ENCODE measurements at places on chromosomes 4 and X.

DNA sequence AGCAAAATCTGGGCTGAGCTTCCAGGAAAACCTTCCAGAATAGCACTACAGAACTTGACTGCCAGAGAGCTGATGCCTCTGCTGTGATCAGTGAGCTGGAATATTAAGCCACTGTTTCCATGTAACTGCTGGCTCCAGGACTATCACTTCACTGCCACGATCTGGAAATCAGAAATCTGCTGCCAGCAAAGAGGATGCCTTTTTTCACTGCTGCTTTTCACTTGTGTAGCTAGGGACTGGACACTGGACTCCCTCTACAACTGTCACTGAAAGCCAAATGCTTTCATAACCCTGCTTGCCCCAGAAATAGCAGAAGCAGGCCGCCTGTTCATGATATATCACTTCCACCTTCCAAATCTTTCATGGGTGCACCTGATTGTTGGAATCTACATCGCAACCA is 9.4 kb upstream of the AP1S2 start:
- DNase-seq, result no peak

DNA sequence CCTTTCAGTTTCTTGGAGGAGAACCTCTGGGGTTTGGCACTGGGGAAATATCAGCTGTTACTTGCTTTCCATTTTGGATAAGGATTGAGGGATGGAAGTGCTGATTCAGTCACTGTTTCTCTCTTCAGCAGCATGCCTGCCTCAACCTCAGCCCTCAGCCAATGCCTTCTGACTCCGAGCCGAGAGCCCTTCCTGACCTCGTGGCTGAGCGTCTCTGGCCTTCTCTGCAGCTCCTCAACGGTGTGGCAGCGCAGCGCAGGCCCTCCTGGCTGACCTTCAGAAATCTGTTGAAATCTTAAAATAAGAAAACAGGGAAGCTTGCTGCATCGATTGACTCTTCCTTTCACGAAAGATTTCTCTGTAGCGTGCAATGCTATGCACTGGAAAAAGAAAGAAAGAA is 434.3 kb upstream of the FAT1 start:
- DNase-seq, result no peak

GRCh38 chr4:3157366-3157765 is 82.9 kb downstream of the HTT start:
- no peak for DNase-seq

GRCh38 chr4:25051534-25051933 is 20.8 kb upstream of the LGI2 start:
- DNase-seq, result no peak

DNA sequence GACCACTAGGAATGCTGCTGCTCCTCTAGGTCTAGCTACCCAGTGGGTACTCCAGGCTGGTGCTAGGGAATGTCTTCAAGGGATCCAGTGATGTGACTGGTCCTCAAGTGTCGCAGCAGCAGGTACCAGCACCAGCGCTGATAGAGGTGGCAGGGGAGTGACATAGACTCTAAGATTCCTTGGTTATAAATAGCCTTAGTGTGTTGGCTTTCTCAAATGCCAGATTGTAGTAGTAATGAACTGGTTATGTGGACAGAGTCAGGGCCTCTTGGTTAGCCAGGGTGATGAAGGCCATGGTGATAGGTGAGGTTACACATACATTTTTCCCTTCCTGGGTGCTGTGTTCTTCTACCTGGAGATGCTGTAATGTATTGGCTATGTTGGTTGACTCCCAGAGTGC is 38.3 kb downstream of the DCLK2 start:
- DNase-seq, result no peak

DNA sequence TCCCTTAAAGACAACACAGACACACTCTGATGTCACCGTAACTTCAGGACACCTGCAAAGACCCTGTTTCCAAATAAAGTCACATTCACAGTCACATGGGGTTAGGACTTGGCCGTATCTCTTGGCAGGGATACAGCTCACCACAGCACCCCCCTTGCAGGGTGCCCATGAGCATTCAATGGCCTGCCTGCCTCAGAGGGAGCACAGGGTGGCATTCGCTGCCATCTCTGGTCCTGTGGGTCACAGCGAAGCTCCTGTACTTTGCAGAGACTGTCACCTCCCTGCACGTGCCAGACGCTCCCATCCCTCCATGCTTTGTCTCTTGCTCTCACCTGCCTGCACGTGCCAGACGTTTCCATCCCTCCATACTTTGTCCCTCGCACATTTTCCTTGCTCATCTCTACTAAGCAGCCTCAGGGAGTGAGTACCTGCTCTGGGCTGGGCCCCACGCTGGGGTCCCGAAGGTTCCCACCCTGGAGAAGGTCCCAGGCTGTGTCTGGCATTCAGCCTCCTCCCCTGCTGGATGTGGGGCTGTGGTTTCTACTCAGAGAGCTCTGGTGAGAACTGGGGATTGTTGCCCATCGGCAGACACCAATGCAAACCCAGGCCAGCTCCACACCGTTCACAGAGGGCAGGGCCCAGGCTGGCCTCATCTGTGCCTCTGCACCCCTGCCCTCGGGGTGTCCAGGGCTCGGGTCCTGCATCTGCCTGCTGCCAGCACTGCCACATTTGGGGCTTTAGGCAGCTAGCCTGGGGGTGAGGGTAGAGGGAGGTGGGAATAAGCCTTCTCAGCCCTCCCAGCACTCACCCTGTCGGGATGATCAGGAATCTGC is 15.8 kb downstream of the HTRA3 start:
- DNase-seq, result no peak

- no peak for DNase-seq
These were observed 228.2 kb upstream of the DIPK2B start for GRCh38 chrX:45428831-45429230.

GRCh38 chrX:41064018-41064417 is 21.2 kb upstream of the USP9X start:
- no peak for DNase-seq

- no peak for DNase-seq
These were observed 11.5 kb downstream of the CBR4 start for GRCh38 chr4:168998596-168998995.

- DNase-seq, result no peak
These were observed 298.1 kb upstream of the TRAM1L1 start for GRCh38 chr4:117383468-117383867.

GRCh38 chrX:109049903-109050302 is 313.5 kb upstream of the IRS4 start:
- DNase-seq, result peak; percentile 3
